Skeletal muscle cell (primary cell): ENCODE measurements at places on chromosomes 3 and 15.
A peak's percentile ranks its signal among the peaks of the same experiment; 100 is the strongest.

DNA sequence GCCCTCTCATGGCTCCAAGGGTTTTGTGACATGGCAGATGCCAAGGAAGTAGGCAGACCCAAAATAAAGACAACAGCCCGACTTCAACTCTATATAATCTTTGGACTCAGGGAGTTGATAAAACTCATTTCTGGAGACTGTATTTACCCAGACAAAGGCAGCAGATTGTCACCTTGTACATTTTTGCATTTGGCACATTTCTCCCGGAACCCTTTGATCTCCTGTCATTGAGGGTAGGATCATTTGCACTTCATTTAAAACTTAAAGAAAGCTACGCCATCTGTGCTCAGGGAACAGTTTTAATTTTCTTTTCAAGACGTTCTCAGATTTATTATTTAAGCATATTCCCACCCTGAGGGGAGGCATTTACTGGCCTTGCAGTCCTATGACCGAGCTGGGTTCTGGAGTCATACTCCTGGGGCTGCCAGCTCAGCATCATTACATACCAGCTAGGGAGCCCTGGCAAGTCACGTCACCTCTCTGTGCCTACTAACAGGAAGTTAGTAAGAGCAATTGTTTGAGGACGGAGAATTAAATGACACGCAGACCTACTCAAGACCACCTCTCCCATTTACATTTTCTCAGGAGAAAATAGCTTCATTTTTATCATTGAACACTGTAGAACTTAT is 5.9 kb downstream of the CDCP1 start:
- no peak for DNase-seq

GRCh38 chr15:33985287-33985686 is 17.0 kb downstream of the CHRM5 start:
- DNase-seq, result peak; percentile 73

GRCh38 chr15:55652359-55652758 is 64.2 kb upstream of the PYGO1 start:
- DNase-seq, result no peak

GRCh38 chr3:140953028-140953960 is 11.7 kb downstream of the SLC25A36 start:
- DNase-seq, result peak; percentile 48

GRCh38 chr15:40908095-40908494 is 13.8 kb downstream of the VPS18 start:
- DNase-seq, result no peak

DNA sequence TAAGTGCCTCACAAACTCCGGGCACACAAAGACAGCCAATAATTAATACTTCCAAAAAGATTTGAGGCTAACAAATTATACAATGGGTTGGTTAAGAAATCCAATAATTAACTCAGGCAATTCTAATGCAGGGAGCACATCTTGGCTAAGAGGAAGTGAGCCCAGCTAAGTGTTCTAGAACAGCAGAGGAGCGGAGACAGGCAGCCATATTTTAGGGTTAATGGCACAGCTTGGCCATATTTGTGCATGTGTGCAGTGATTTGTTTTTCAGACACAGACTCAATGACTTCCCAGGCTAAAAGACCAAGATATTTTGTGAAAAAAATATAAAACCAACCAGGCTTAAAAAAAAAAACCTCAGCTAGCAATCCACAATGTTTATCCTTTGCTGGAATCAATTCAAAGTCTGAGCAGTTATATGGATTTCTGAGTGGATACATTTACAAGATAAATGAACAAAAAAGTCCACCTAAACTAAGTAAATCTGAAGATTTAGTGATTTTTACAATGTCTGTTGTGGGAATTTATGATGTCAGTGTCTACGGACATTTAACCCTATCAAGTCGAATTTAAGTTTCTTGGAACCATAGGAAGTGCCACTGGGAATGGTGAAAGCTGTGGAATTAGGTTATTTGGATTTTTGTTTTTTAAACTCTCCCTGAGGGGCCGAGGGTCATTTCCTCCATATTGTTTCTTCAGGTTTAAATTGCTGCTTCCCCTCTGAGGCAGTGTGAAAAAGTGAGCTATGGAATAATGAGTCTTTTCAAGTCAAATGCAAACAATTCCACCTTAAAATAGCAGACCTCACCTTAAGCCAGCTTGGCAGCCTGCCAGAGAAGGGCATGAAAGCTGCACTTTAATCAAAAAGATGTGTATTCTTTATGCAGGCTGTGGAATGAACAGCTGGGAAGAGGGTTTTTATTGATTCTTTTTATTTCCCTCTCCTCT is 413.7 kb upstream of the TBL1XR1 start:
- no peak for DNase-seq

- DNase-seq, result no peak
Observed at GRCh38 chr3:48238531-48239085, 2.3 kb upstream of the ZNF589 start.

- no peak for DNase-seq
Observed at GRCh38 chr3:61853912-61854311, 292.5 kb downstream of the PTPRG start.

- no peak for DNase-seq
Observed at GRCh38 chr3:122409446-122409845, 6.4 kb downstream of the WDR5B start.

DNA sequence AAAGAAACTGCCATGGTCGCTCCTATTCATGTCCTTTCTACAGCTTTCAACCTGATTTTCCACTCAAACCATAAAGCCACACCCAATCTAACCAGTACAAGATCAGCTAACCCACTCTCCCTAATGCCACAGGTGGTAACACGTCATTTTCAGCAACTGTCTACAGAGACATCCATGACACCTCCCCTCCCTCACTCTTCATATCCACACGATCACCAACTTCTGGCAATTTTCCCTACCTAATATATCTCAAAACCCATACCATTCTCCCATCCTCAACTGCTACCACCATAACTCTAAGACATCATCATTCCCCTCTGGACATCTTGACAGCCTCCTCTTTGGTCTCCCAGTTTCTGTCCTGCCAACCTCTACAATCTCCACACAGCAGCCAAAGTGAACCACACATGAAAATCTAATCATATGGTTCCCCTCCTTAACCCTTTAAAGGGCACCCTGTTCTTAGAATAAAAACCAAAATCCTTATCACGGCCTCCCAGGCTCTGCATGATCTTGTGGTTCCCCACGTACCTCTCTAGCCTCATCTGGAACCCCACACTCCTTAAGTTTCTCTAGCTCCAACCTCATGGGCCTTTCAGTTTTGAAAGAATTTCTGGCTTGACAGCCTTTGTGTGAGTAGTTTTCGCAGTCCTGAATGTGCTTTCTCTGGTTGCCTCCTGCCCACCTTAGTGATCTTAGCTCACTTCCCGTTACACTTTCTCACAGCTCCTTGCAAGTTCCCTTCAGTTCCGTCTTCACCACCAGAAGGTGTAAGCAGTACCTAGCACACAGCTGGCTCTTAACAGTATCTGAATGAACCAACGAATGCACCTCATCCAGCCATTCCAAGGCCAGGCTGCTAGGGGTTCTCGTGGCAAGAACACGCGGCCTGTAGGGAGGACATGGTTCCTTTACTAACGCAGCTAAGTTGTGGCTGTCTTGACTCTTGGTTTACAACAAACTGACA is 33.4 kb downstream of the SPINK8 start:
- DNase-seq, result no peak

DNA sequence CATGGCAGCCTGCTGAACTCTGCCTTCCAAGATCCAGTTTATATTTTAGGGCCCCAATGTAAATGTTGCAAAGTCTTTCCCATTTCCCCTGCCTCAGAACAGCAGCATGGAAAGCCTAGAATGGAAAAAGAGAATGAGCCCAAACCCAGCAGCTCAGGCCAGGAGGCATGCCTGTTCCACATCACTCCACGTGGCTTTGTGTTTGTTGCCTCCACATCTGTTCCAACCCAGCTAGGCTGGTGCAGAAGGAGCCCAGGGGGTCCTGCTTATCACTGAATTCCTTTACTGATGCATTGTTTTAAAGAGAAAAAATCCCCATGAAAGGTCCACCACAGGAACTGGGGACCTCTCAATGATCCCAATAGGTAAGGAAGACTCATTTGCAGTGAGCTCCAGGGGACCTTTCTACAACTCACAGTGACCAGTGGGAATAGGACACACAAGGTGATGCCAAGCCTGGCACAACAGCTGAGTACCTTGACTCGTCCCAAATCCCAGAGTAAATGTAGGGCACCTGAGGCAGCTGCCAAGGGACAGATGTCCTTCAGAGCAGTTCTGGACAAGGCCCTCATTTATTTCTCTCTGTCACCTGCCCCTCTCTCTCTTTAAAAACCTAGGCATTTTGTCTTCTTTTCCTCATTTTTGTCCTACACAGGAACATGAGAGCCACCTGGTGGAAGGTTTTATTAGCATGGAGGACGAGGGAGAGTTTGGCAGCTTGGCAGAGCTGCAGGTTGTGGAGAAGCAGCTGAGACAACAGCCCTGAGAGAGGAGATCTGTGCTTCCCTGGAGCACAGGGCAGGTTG is 41.7 kb upstream of the ADAMTS17 start:
- DNase-seq, result no peak

DNA sequence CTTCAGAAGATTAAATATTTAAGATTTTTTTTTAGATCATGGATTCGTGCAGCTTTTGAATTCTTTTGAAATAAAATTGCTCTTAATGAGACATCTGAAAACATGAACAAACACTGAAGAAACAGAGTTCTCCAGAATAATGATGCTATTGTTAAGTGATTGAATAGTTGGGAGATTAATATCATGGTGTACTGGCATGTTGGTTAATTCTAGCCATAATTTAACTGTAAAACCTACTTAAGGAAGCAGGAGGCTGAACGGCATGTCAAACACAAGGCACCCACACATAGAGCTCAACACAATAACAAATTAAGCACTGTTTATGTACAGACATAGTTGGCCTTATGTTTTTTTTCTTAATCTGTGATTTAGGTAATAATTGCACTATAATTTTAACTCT is 185.6 kb downstream of the RBMS3 start:
- DNase-seq, result no peak

DNA sequence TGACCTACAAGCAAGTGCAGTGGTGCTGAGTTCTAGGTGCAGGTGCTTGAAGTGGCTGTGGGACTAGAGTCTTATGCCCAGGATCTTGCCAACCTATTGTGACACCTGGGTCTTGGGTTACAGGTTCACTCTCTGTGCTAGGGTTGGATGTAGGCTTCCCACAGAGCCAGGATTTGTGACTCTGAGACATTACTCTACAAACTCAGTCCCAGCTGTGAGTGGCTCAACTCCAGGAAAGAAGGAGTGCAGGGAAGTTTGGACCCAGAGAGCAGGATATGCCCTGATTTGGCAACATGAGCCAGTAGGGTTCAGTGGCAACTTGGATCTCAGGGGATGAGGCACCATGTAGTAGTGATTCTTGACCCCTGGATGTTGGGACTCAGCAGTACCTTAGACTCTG is 182.2 kb downstream of the LPP start:
- no peak for DNase-seq

DNA sequence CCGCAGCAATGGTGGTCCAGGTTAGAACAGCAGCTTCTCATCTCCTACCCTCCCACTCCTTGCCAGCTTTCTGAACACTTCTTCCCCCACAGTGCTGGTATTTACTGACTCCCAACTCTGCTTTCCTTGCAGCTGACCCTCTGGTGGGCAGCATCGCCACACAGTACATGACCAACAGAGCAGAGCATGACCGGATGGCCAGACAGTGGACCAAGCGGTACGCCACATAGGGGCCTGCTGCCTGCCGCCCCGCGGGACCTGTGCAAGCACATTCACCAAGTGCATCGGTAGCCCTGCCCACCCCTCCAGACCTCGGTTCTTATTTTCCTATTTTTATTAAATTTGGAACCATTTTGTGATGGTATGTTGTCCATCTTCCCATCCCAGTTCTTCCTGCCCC is 216.2 kb upstream of the UBE2E1 start:
- DNase-seq, result no peak

DNA sequence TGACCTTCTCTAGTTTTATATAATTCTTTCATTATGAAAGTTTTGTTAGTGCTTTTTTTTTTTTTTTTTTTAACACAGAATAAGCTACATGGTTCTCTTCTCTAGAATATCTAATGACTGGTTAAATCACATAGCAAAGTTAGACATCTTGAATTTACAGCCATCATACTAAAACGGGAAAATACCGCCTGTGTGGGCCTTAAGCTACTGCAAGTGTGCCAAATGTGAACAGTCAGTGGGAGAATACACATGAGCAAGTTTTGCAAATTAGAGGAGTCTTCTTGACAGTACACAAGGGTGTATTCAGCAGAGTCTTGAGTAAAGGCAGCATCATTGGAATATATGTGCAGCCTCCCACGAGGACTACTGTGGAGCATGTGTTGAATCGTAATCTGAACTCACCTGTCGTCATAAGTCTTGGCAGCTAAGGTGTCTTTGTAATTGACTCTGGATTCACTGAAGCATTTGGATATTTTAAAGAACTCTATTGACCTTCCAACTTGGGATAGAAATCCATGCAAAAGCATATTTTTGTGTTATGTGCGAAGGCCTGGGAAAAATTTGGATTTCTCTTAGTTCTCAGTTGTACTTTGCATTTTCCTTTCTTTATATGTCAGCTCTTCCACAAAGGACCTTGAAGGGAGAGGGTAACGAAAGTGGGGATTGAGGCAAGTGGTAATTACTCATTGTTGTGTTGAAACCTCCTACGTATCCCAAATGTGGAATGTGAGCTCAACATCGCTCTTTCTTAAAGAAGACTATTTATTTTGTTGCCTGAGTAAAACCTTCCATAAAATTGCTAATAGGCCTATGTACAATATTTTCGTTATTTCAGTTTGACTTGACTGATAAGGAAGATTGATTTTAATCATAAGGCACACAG is 117.4 kb downstream of the ATG7 start:
- no peak for DNase-seq

GRCh38 chr3:72641684-72642083 is 206.6 kb downstream of the SHQ1 start:
- DNase-seq, result no peak

GRCh38 chr3:41434781-41435180 is 235.5 kb downstream of the CTNNB1 start:
- no peak for DNase-seq

- DNase-seq, result no peak
Observed at GRCh38 chr15:57237301-57237642, 139.0 kb upstream of the CGNL1 start.

DNA sequence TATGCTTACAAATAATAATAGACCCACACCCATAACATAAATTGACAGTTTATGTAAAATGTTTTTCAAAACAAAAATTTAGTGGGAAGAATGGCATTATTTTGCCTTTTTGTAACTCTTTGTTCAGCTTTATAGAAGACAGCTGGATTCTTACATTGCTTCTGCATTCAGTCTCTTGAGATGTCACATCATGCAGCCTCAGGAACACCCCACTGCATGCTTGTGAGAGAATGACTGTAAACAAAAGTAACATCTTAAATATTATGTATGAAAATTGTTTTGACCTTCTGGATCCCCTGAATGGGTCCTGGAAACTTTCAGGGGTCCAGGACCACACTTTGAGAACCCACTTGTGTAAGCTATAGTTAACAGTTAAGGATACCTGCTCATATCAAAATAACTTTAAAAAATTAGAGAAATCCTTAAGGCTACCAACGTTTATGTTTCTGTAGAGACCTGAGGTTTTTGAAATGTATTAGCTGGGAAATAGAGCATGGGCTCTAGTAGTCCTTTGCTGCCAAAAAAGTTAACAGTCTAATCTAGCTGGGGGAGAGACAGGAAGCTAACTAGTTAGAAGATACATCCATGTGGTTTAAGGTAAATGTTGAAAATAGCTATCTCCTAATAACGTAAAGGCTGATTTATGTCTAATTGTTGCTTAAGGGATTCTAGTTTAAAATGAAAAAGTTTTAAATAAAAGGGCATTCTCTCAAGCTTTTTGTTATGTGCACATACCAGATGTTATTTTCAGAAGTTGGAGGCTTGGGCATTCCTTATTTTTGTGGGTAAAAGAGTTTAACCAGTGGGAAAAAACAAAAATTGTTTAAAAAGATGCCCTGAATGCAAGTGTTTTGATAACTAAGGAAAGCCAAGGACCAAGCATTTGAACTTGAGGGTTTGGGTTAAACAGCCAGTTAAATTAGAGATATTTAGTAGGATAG is 3.8 kb downstream of the USP3 start:
- DNase-seq, result no peak
